ENCODE measurements at places on chromosomes 11 and 22.

DNA sequence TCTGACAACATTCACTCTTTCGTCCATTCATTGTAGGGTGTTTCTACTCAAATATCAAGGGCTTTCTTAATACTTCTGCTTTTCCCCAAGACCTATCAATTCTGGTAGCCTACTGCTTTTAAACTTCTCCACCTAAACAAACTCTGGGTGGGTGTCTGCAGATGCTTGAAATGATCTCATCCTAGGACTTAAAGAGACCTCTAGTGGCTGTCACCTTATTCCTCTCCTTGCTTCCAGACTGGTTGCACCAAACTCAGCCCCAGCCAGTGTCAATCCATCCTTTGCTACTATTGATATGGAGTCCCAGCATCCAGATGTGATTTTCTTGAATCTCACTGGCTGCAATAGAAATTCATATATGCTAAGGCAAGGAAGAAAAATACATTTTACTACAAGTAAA is 274.7 kb downstream of the NXPE2 start:
- no peak for DNase-seq

DNA sequence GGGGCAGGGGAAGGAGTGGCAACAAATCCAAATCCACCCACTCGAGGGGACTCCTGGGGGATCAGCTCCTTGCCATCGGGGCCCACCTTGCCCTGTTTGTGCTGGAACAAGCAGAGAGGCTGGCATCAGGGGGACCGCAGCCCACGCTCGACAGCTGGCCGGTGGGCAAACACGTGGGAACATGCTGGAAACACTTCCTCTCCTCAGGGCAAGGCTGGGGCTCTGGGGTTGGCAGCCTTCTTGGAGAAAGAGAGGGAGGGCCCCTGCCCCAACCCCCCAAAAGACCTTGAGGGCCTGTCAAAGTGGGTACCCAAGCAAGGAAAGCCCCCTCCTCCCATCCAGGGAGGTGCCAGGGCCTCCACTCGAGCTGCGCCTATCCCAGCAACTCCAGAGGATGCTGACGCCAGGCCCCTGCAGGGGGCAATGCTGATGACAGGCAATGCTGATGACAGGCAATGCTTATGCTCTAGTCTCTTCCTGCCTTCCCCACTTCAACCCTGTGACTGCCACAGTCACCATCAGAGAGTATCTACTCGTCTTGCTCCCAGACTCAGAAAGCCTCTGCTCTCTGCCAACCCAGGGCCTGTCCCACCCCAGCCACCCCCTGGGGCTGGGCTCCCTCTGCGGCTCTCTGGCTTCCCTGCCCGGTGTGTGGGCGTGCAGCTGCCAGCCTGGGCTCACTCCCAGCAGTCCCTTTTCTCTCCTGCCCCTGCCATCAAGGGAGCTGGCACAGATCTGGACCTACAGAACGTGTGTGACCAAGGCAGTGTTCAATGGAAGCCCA is 6.0 kb downstream of the ESS2 start:
- no peak for DNase-seq

GRCh38 chr22:28188178-28188879 is 269.3 kb upstream of the PITPNB start:
- no peak for DNase-seq

DNA sequence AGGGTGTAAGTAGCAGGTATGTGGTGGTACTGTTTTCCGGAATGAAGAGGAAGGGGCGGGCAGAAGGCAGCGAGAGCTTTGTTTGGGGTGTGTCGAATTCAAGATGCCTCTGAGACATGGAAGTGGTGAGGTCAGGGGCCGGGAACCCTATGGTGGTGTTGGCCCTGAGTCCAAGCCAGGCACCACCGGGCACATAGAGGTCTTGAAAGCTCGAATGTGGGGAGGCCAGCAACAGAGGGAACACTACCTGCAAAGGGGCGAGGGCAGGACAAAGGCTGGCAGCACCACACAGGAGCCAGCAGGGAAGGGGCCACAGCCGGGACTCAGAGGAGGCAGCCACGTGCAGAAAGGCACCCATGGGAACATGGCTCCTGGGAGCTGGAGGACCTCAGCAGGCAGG is 57.8 kb downstream of the CDKN1C start:
- no peak for DNase-seq
